ENCODE measurements at places on chromosomes 1 and 21.
A peak's percentile ranks its signal among the peaks of the same experiment; 100 is the strongest.

DNA sequence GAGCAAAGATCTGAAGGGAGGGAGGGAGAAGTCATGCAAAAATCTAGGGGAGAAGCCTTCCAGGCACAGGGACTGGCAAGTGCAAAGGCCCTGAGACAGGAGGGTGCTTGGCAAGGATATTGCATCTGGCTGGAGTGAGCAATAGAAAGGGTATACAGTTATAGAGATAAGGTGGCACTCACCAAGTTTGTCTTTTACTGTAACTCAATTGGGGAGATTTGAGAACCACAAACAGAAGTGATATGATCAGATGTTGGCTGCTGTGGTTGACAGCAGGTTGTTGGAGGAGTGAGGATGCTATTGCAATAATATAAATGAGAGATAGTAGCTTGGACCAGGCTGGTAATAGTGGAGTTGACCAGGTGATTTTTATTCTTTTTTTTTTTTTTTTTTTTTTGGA is 25.6 kb downstream of the MCOLN3 start:
- H3K36me3 ChIP-seq: no peaks in the 10 kb centered on the region
- H3K27me3 ChIP-seq: no peaks in the 10 kb centered on the region
- DNase-seq: no peak
- no peaks in the 10 kb centered on the region for H3K4me1 ChIP-seq

GRCh38 chr1:10733474-10734366 is 62.7 kb downstream of the CASZ1 start:
- no peak overlapping the region for H3K4me3 ChIP-seq
- peaks cover 2% of the 10 kb centered on the region for H3K4me1 ChIP-seq
- no peak overlapping the region for H3K27ac ChIP-seq
- no peaks in the 10 kb centered on the region for H3K27me3 ChIP-seq

DNA sequence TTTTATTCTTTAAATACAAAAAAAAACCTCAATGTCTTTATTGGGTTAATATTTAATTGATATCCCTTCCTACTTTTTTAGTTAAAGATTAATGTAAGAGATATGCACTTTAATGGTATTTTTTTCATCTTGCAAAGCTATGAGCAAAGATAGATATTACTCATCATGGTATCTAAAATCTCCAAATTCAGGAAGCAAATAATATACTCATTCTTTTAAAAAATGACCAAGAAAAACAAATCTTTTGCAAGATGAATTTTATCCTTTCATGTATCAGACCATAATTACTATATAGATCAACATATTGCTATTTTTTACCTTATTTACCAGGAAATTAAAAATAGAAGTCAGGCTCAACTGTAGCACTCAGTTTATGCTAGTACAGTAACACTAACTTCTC is 330.4 kb downstream of the KCNT2 start:
- DNase-seq: no peak
- no peaks in the 10 kb centered on the region for H3K27me3 ChIP-seq
- H3K4me1 ChIP-seq: no peaks in the 10 kb centered on the region
- H3K27ac ChIP-seq: no peak overlapping the region

GRCh38 chr1:16145662-16146278 is 10.1 kb downstream of the EPHA2 start:
- H3K27me3 ChIP-seq: no peaks in the 10 kb centered on the region
- peak; percentile 91 for DNase-seq
- peaks cover 45% of the 10 kb centered on the region for H3K4me1 ChIP-seq
- no peak overlapping the region for H3K4me3 ChIP-seq
- peak overlapping the region; percentile 82 for H3K27ac ChIP-seq
- H3K36me3 ChIP-seq: peaks cover 34% of the 10 kb centered on the region

- no peak for DNase-seq
- H3K36me3 ChIP-seq: no peaks in the 10 kb centered on the region
- H3K27me3 ChIP-seq: no peaks in the 10 kb centered on the region
- H3K4me1 ChIP-seq: no peaks in the 10 kb centered on the region
- no peak overlapping the region for H3K27ac ChIP-seq
These were observed 70.3 kb upstream of the PRDX6 start for GRCh38 chr1:173406783-173407230.

- H3K4me1 ChIP-seq: no peaks in the 10 kb centered on the region
- H3K27ac ChIP-seq: no peak overlapping the region
- no peak for DNase-seq
- no peak overlapping the region for H3K4me3 ChIP-seq
These were observed 66.0 kb upstream of the NRIP1 start for GRCh38 chr21:15130751-15131150.

- H3K27ac ChIP-seq: no peak overlapping the region
- H3K4me3 ChIP-seq: no peak overlapping the region
- H3K4me1 ChIP-seq: no peaks in the 10 kb centered on the region
- no peaks in the 10 kb centered on the region for H3K27me3 ChIP-seq
- no peaks in the 10 kb centered on the region for H3K36me3 ChIP-seq
These were observed 108.6 kb downstream of the GPATCH2 start for GRCh38 chr1:217522277-217522676.

DNA sequence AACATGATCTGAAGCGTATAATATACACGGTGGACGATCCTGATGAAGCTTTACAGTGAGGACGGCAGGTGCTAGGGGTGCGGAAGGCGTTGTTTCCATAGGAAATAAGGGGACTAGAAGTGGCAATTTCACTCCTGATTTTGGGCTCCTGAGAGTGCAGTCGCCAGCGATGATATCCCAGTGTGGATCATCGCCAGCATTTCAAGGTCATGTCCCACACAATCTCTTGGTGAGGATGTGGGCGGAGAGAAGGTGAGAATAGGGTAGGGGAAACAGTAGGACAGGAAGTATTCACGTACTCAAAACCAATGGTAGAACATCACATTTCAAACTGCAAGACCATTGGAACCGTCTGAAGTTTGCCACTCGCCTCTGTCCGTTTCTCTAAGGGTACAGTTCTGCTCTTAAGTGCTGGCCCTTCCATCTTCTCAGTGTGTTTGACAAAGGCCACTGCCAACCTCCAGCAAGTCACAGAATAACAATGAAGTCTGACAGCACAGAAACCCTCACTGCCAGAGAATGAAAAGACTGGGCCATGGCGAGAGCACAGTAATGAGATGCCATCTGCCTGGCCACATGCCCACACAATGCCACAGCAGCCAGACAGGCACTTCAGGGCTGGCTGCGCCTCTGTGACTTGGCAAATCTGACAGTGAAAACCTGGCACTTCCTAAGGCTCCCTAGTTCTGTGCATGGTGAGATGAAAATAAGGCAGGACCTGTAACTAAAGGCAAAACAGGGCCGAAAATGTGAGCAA is 27.9 kb downstream of the PCSK9 start:
- peaks cover 16% of the 10 kb centered on the region for H3K36me3 ChIP-seq
- H3K27ac ChIP-seq: no peak overlapping the region
- H3K27me3 ChIP-seq: no peaks in the 10 kb centered on the region

GRCh38 chr21:17139696-17140095 is 373.1 kb upstream of the CXADR start:
- DNase-seq: no peak
- no peak overlapping the region for H3K27ac ChIP-seq
- H3K27me3 ChIP-seq: no peaks in the 10 kb centered on the region
- no peak overlapping the region for H3K4me3 ChIP-seq
- no peaks in the 10 kb centered on the region for H3K36me3 ChIP-seq

DNA sequence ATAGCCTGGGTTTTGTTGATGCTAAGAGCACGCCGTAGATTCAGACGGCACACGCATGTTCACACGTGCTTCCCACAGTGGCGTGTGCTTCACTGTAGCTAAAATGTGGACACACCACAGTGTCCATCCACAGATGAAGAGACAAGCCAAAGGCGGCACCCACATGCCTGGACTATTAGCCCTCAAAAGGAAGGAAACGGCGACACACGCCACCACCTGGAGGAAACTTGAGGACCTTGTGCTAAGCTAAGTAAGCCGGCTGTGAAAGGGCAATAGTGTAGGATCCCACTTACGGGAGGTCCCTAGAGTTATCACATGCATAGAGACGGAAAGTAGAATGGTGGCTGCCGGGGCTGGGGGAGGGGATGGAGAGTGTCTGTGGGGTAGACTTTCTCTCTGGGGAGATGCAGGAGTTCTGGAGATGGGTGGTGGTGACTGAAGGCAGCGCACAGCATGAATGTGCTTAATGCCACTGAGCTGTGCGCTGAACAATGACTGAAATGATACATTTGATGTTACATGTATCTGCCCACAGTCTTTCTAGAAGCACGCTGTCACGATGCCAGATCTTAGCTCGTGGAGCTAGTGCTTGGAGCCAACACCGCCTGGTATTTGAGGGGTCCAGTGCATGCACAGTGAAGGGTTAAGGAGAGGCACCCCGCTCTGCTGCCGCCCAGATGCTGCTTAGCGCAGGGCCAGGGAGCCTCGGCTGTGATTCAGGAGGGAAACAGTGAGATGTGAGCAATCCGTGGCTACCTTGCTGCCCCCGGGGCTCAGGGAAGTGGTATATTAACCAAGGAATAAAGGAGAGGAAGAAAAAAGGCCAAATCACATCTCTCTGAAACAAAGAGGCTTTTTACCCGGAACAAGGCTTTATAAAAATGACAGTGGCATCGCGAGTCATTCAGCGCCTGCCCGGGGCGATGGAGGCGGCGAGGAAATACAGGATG is 103.7 kb downstream of the PRDM16 start:
- H3K36me3 ChIP-seq: no peaks in the 10 kb centered on the region
- H3K27me3 ChIP-seq: no peaks in the 10 kb centered on the region
- no peak overlapping the region for H3K4me3 ChIP-seq
- H3K4me1 ChIP-seq: no peaks in the 10 kb centered on the region
- no peak for DNase-seq

- H3K4me3 ChIP-seq: no peak overlapping the region
- no peak overlapping the region for H3K27ac ChIP-seq
- no peak for DNase-seq
- no peaks in the 10 kb centered on the region for H3K4me1 ChIP-seq
- no peaks in the 10 kb centered on the region for H3K27me3 ChIP-seq
These were observed 29.3 kb downstream of the SOD1 start for GRCh38 chr21:31688603-31689368.

GRCh38 chr1:232600424-232601258 is 29.3 kb downstream of the SIPA1L2 start:
- H3K27ac ChIP-seq: no peak overlapping the region
- DNase-seq: peak; percentile 55
- H3K4me1 ChIP-seq: peaks cover 25% of the 10 kb centered on the region

- no peaks in the 10 kb centered on the region for H3K27me3 ChIP-seq
- H3K4me1 ChIP-seq: no peaks in the 10 kb centered on the region
- no peaks in the 10 kb centered on the region for H3K36me3 ChIP-seq
- H3K4me3 ChIP-seq: no peak overlapping the region
These were observed 143.0 kb downstream of the MRPL39 start for GRCh38 chr21:25464275-25464674.

DNA sequence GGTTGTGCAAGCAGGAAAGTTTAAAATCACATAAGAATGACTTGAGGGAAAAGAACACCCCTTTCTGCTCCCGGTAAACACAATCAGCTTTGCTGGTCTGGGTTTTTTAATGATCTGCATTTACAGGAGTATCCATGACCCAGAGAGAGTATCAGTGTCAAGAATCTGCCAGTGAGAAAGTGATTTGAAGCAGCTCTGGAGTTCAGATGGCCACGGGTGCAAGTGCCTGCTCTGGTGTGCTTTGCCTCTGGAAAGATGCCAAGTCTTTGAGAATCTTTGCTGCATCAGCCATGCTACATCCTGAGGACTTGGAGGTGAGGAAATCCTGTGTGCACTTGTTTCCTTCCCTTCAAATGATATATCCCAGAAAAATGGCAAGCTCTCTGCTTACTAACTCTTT is 18.6 kb upstream of the MYSM1 start:
- H3K4me3 ChIP-seq: no peak overlapping the region
- no peaks in the 10 kb centered on the region for H3K27me3 ChIP-seq
- no peak for DNase-seq

GRCh38 chr1:117678246-117678977 is 72.6 kb downstream of the TENT5C start:
- DNase-seq: no peak
- H3K36me3 ChIP-seq: no peaks in the 10 kb centered on the region

DNA sequence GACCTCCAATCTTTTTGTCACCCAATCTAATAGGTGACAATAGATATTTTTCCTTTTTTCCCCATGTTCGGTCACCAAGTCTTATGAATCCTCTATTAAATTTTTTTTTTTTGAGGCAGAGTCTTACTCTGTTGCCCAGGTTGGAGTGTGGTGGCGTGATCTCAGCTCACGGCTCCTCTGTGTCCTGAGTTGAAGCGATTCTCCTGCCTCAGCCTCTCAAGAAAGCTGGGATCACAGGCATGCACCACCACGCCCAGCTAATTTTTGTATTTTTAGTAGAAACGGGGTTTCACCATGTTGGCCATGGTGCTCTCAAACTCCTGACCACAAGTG is 42.5 kb upstream of the MTF1 start:
- DNase-seq: no peak
- H3K36me3 ChIP-seq: no peaks in the 10 kb centered on the region
- no peak overlapping the region for H3K27ac ChIP-seq
- no peaks in the 10 kb centered on the region for H3K4me1 ChIP-seq
- no peak overlapping the region for H3K4me3 ChIP-seq

- no peak overlapping the region for H3K4me3 ChIP-seq
- no peak for DNase-seq
- no peak overlapping the region for H3K27ac ChIP-seq
These were observed 40.6 kb downstream of the OPTC start for GRCh38 chr1:203534526-203534925.
